ENCODE measurements at places on chromosomes 6 and 20.

DNA sequence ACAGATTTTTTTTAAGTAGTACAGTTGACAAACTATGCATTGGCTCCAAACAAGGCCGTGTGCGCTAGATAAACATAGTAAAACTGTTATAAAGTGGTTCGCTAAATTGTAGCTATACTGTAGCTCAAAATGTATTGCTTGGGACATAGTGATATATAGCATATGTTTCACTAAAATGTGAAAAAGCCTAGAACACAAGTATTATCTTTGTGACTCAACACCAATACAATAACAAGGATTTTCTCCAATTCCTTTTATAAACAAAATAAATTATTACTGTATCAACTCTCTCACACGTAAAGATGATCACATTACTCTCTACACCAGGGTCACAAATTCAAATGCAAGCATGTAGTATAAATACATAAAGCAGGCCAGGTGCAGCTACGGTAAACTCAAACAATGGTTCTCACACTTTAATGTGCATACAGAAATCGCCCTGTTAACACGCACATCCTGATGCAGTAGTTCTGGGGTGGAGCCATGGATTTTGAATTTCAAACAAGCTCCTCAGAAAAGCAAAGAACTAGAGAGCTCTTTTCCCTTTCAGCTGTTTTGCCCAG lies 214.6 kb downstream of the GMDS start:
- DNase-seq: no peak

- no peak for DNase-seq
These were observed 46.9 kb upstream of the SMIM29 start for GRCh38 chr6:34295721-34296120.

DNA sequence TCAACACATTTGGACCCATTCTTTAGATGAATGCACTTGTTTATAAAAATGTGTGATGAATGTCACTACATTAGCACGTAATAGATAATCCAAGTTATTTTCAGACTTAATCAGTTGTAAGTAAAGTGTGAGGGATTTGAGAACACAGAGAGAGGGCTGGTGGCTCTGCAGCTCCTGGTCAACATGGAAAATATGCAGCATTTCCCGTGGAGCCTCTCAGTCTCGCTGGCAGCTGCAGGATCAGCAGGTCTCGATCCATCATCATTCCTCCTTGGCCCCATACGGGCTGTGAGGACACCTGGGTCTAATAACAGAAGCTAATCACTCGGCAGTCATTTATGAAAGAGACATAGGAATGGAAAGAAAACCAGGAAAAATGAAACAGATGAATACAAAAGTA lies 390.2 kb downstream of the PRKN start:
- DNase-seq: no peak

DNA sequence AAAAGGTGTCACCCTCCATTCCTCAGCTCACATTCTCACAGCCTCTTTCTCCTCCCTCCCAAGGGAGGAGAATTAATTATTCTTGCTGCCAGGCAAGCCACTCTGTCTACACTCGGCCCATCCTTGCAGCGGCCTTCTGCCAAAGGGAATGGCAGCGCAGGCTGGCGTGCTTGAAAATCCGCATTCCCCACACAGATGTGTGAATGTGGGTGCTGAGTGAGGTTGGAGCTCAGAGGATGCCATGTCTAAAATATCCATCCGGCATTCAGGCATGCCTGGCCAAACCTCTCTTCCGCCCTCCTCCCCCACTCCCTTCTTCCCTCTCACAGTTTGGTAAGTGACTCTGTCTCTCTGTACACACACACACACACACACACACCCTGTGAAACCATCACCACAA lies 27.7 kb downstream of the PNPLA1 start:
- no peak for DNase-seq

GRCh38 chr6:132616677-132617076 lies 7.4 kb downstream of the TAAR2 start:
- DNase-seq: no peak

DNA sequence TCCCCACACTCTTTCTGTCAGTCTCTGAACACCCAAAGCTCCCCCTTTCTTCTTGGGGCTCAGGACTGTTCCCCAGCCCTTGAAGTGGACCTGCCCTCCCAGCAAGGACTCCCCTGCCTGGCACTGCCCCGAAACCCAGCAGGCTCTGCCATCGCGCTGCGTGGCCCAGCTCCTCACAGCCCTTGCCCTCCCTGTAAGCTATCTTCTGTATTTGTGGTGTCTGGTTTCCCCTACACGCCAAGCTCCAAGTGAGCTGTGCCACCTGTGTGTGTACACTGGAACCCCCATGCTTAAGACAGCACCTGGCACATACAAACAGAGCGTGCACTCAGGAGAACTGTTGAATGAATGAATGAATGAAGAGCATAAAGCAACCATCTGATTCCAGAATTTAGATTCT lies 57.7 kb downstream of the TMEM242 start:
- DNase-seq: no peak

- DNase-seq: no peak
These were observed 769.9 kb downstream of the QKI start for GRCh38 chr6:164184410-164184809.

DNA sequence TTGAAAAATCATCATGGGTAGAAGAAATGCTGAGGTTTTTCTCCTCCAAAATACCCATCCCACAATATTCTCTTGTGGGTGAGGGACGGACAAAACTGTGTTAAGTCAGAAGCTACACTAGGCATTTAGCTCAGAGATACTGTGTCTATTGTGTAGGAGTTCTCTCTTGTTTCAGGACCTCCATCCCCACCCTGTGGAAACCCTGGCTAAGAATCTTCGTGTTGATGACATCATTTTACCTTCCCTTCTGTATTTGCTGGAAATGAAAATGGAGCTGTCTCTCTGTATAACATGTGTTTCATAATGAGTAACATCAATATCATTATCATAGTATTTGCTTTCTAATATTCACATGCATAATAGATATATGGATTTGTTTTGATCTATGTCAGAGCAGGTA lies 1193.0 kb upstream of the CITED2 start:
- no peak for DNase-seq

- DNase-seq: no peak
These were observed 69.1 kb downstream of the FOXA2 start for GRCh38 chr20:22515264-22515663.

DNA sequence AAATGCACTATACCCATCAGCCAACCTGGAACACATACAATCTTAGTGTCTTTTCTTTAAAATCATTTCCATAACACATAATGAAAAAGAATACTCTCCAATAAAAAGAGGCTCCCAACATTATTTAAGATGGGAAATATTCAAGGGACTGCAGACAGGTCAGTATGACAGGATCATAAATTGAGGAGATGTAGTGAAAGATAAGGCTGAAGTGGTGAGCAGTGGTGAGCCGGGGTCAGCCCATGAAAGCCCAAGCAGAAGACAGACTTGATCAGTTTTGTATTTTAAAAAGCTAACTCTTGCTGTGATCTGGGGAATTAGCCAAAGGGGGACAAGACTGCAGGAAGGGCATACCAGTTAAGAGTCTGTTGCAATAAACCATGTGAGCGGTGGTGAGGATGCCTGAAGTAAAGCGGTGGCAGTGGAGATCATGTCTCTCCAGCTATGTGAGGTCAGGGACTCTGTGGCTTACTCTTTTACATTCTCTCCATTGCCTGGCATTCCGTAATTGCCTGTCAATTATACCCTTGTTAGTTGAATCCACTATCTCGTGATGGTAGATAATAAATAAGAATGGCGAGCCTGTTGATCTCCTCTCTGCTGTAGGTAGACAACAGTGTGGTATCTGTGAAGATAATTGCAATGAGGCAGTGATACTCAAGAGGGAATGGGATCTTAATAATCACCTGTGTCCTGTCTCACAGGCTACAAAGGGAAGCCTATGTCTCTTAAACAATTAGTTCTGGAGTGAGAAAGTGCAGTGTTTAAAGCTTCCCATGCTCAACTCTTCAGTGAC lies 97.4 kb downstream of the FILIP1 start:
- no peak for DNase-seq

DNA sequence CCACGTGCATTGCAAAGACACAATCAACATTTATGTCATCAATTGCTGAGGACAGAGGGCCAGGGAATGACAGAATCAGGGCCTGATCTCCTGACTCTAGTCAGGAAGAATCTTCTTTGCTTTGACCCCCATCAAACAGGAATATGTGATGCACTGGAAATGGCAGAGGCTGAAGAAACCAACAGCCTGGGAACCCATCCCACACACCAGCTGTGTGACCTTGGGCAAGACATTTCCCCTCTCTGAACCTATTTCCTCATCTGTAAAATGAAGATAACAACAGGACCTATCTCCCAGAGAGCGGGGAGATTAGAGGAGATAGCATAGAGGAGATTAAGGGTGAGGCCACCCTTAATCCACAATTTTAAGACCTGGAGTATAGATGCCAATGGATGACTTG lies 1.5 kb downstream of the HNF4A start:
- DNase-seq: no peak

GRCh38 chr20:61786230-61786629 lies 279.5 kb downstream of the TAF4 start:
- DNase-seq: no peak

GRCh38 chr6:28683945-28684538 lies 158.4 kb downstream of the GPX5 start:
- DNase-seq: no peak
